Tongue (tissue), 3 donors: ENCODE measurements at places on chromosomes 3 and 15. TPM values are rescaled to one million over a fixed set of nuclear protein-coding genes. Genes with fewer than 3 reads are reported as not detected.

Gene FMN1
- total RNA-seq = 5.3 TPM

Gene CNOT10
- 23.7 TPM for total RNA-seq

Gene CPNE4
- total RNA-seq = 1.5 TPM

GRCh38 chr3:153103406-153103945 is 58.5 kb upstream of the RAP2B start:
- no peak for DNase-seq

GRCh38 chr3:96657710-96658109 is 156.7 kb upstream of the EPHA6 start:
- DNase-seq = no peak

Gene FBLN2
- total RNA-seq = 84.3 TPM

DNA sequence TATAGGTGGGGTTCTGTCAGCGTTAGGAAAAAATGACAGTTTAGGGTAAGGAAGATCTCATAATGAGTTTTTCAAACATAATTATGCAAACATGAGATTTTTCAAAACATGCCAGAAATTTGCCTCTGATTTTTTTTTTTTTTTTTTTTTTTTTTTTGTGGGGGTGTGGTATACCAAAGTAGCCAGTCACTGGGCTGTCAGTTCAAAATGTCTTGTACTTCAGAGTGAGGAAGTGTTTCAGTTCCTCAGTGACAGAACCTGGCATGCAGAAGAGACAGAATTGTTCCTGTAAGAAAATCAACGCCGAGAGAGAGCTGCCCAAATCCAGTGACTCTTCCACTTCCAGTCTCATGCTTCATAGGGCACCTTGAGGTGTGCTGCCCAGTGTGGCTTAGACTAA is 9.7 kb downstream of the NCBP2 start:
- no peak for DNase-seq

DNA sequence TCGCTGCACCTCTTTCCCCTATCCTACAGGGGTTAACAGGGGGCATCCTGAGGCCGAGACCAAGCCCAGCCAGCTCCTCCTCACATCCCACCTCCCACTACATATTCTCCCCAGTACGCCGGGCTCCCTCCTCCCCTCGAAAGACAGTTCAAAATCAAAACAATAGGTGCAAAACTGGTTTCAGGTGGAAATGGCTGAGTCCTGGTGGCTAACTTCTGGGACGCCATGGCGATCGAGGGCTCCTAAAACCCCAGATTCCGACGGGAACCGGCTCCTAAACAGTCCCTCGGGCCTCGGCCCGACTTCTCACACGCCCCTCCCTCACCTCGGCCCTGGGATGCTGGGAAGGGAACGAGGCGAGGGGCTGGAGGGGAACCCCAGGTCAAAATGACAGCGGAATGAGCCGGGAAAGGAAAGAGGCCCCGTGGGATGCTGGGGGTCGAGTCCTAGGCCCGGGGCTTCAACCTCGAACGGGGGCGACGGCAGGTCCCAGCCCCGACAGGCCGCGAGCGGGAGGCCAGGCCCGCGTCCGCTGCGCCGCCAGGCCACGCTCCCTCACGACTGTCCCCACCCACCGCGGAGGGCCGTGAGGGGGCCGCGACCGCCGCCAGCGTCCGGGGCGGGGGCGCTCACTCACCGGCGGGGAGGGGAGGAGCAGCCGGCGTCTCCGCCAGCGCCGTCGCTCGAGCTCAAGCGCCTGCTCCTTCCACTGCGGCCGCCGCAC is 492 bp downstream of the TMCC1 start:
- peak; percentile 85 for DNase-seq

- no peak for DNase-seq
Observed at GRCh38 chr3:196596355-196596754, 27.9 kb downstream of the FBXO45 start.

- DNase-seq = no peak
Observed at GRCh38 chr15:94080989-94081605, 150.3 kb upstream of the MCTP2 start.

DNA sequence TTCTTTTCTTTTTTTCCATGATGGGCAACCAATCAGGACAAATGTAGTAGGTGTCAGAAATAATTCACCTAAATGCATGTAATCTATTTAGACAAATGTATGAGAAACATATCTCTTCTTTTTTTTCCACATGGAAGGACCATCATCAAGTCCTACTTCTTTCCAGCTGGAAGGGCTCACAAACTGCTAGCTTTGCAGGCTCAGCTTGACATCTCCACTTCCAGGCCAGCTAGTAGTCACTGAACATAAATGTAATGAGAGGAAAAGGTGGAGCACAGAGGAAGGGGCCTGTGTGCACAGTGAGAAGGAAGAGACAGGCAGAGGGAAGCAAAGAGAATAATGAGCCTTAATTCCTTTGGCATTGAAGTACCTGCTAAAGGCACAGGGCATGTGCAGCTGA is 504.9 kb downstream of the MCTP2 start:
- no peak for DNase-seq

Gene RPSA
- total RNA-seq = 599 TPM

DNA sequence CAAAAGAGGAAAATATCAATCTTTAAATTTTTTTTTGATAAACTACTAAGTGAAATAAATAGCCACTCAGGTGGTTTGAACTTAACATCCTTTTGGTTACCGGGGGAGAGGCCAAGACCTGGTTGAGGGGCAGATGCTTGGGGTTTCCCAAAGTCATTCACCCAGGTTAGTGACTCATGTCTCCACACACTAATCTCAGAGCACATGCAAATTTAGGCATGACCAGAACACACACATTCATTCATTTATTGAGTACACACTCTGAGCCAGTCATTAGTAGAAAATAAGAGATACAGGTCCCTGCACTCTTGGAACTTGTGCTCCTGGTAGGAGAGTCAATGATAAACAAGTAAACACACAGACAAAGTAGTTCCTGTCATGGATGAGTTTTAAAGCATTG is 7.3 kb downstream of the ILDR1 start:
- DNase-seq = no peak

Gene ANKRD34C
- total RNA-seq = 0.21 TPM

GRCh38 chr15:73196113-73196512 is 143.8 kb downstream of the NEO1 start:
- no peak for DNase-seq

DNA sequence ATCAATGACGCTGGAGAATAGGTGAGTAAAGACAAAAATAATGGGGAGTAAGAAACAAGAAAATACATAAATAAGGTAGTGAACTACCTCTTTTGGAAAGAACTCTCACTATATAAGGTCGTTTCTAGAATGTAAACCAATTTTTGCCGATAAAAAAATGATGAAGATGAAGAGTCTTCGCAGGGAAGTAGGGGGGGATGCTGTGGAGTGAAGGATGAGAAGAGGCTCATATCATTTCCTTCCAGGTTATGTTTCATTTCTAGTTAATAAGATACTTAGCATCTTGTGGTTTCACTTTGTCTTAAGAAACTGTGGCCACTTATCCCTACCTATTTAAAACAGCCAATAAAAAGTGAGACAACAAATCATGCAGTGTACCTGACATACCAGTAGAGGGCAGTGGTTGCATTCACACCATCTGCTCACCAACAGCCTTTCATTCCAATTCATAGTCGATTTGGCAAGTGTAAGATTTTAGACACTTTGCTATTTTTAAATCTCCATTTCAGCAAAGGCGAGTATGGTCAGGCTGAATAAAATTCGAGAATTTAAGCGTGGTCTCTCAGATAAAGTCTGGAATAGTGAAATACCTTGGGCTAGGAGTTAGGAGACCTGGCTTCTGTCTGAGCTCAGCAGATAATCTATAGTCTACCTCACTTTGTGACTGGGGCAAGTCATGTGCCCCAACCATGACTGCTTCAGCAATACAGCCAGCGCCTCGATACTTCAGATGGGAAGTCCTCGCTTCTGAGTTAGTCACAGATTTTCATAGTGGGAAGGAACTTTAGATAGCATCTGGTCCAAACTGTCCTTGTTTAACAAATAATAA is 28.9 kb upstream of the ICE2 start:
- peak; percentile 83 for DNase-seq

Gene TMEM207
- not detected for total RNA-seq

DNA sequence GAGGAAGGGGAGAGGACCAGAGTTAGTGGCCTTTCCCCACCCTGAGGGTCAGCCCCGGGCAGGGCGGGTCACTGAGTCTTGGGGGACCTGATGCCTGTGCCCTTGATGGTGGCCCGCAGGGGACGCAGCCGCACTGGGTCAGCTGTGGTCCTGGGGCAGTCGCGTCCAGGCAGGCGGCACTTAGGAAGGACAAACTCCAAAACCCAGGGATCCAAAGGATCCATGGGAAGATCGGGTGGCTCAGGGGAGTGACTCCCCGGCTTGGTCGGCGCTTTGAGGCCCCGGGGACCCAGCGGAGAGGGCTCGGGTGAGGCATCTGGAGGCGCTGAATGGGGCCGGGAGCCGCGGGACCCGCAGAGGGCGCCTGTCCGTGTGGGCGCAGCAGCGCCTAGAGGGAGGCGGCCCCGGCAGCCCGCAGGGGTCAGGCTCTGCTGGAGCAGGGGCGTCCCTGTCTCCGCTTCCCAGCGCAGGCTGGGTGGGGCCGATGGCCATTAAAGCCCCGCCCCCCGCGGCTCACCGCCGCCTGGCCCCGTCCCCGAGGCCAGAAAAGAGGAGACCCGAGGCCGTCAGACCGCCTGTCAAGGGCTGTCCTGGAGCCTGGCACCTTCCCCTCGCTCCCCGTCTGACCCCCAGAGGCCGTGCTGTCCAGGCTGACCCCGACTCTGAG is 17.5 kb downstream of the CIDEC start:
- DNase-seq = peak; percentile 62

- no peak for DNase-seq
Observed at GRCh38 chr3:161489395-161489794, 7.2 kb upstream of the OTOL1 start.

Gene GNAT1
- not detected for total RNA-seq

- no peak for DNase-seq
Observed at GRCh38 chr3:130354430-130354829, 9.0 kb downstream of the COL6A5 start.

Gene GOLGA6L4
- total RNA-seq = 2.6 TPM
